Islet precursor cell (in vitro differentiated cells): ENCODE measurements at places on chromosomes 3 and 15.

GRCh38 chr3:57627976-57628375 is 30.8 kb upstream of the ARF4 start:
- no peak for DNase-seq

DNA sequence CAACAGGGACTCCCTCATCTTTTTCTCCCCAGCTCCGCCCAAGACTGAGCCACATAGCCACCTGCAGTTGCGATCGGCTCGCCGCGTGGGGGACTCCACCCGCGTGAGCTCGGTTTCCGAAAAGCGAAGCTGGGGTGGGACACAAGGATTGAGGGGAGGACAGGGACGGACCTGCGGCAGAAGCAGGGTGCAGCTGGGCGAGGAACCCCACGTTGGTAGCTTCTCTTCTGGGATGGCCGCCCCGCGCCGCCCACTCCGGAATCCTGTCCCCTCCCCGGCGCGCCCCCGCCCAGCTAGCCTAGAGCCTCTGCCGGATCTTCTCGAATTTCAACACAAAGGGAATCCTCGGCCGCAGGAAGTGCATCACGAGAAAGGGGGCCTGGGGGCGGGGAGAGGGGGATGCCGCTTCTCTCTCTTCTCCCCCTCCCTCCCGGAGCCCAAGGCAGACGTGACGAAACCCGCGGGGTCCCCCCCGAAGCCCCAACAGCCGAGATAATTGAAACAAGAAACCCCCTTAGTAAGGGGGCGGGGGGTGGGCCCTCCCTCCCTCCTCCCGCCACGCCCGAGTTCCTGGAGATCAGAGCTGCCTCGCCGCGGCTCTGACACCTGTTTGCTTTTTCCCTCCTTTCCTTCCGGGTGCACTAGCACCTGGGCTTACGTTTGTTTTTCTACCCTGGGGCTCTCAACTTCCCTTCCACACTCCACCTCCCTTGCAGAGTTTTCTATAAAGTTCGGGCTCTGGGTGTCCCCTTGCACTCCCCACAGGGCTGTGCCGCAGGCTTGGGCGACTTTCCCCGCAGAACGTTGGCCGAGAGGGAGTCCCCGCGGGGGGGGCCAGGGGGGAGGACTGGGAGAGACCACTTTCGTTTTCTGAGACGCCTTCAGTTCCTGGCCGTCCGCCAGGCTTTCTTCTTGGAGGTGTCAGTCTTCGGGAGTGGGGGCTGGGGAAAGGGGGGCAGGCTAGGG is 1.3 kb upstream of the KCNH8 start:
- peak; percentile 94 for DNase-seq

DNA sequence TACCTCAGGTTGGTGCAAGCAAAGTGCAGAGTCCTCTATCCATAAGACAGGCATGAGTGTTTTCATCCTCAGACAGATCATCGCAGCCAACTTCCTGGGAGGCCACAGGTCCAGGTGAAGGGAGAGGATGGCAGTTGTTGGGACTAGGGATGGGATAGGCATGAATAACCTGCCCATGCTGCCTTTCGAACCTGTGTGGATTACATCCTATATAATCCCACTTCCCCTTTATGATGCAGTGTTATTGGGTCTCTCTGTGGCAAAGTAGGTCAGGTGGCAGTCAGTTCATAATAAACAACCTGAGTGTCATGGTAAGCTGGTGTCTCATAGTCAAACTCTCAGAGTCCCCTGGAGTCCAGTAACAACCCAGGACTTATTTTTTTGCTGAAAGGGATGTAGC is 40.4 kb downstream of the CCR3 start:
- no peak for DNase-seq

- no peak for DNase-seq
Observed at GRCh38 chr3:32885283-32885901, 66.1 kb upstream of the CCR4 start.

- DNase-seq, result no peak
Observed at GRCh38 chr15:36284911-36285310, 294.5 kb upstream of the CDIN1 start.

DNA sequence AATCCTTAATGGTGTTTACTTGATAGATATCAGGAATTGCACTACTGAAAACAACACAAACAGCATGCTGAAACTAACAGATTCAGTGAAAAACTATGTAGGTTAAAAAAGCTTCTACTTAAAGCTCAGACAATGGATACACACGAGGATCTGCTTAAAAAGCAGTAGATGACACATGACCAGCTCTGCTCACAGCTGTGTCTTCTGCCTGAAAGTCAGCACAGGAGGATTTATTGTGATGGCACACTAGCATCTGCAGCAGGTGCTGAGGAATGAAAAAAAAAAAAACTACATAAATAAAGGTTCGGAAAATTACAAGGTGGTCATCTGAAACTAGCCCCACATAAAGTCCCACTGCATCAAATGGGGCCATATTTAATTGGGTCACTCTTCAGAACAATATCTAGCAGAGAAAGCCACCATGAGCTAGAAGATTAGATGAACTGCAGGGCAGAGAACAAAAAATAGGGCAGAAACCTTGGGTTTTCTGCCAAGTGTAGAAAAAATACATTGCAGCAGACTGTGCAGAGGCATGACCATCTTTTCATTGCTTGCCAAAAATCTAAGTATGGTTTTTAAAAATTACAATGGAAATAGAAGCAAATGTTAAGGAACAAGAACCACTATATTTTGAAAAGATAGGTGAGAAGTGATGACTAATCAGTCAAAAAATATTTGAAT is 13.2 kb upstream of the GOLM2 start:
- DNase-seq, result no peak

GRCh38 chr3:126528800-126529541 is 5.0 kb downstream of the CHST13 start:
- no peak for DNase-seq
